ENCODE measurements at places on chromosomes 1 and 21.

DNA sequence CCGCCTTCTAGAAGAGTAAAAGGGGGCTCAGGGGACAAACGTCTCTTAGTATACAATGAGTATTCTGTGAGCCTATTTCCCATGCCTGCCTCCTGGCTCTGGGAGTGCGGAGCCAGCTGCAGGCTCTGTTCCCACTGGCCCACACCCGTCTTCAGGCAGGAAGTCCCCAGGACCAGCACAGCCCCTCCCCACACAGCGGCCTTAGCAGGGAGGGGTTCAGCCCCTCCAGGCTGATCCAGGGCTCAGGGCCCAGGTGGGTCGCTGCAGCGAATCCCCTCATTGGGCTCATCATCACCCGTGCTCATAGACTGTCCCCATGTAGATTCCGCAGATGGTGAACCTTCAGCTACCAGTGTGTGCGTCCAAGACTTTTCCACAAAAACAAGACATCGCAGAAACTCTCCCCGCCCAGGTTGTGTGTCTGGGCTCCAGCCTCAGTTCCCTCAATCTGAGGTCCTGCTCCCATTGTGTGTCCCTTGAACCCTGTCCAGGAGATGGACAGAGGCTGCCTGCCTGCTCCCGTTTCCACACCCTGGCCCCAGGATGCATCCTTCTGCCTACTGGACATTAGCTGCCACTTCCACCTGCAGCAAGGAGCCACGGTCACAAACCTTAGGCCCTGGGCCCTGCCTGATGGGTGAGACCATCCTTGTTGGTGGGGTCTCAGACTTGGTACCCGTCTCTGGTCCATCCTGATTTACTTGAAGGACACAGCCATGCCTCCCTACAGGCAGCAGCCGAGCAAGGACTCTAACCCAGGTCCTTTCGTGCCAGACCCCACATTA, 39.4 kb downstream of the NENF start:
- no peak for DNase-seq

DNA sequence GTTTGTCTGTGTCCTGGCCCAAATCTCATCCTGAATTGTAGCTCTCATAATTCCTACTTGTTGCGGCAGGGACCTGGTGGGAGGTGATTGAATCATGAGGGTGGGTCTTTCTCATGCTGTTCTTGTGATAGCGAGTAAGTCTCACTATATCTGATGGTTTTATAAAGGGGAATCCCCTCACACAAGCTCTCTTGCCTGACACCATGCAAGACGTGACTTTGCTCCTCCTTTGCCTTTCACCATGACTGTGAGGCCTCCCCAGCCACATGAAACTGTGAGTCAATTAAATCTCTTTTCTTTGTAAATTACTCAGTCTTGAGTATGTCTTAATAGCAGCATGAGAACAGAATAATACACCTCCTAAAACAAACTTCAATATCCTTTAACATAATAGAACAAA, 1065.6 kb downstream of the PLA2G4A start:
- no peak for DNase-seq

DNA sequence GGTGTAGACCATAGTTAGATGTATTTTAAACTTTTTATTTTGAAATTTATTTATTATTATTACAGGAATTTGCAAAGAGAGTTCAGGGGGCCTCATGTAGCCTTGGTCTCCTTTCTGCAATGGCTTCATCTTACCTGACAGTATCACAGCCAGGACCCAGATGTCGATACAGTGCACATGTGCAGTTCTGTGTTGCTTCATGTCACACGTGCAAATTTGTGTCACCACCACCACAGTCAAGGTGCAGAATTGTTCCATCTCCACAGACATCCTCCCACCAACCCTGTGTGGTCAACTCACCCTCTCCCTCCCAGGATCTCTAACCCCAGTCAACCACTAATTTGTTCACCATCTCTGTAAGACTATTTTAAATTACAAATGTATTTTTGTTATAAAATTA, 184.5 kb downstream of the CAMTA1 start:
- no peak for DNase-seq

DNA sequence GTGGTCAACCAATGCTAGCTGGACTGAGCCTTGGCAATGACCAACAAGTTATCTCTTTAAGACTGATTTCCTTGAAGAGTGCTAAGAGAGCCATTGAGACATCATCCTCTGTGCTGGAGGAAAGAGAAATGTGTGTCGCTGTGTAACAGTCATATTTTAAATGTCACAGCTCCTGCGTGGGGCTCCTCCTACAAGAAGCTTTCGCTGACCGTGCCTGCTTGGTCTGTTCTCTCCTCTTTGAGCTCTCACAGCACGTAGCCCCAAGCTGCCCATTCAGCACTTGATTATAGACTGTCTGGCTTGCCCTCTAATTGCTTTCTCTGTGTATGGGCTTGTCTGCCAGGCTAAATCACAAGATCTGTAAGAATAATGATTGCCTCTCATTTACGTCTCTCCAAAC, 221.3 kb downstream of the FOXD2 start:
- no peak for DNase-seq

- no peak for DNase-seq
Observed at GRCh38 chr1:209628618-209629299, 23.5 kb downstream of the LAMB3 start.

- no peak for DNase-seq
Observed at GRCh38 chr1:225712391-225712790, 59.5 kb upstream of the ENAH start.

DNA sequence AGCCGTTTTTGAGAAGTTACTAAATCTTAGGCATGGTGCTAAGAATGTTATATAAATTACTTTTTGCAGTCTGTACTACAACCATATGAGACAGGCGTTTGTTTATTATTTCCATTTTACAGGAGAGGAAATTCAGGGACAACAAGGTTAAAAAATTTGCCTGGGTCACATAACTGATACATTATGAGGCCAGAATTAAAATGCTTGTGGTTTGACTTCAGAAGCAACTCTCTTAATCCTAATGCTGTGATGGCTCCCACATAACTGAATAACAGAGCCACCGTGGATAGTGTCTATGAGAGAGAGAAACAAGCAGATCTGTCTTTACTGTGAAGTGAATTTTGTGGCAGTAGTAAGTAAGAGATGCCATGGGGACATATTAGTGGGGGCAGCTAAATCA, 184.9 kb downstream of the NCAM2 start:
- DNase-seq: no peak

GRCh38 chr1:162912061-162912667, 51.2 kb upstream of the CCDC190 start:
- DNase-seq: no peak

Data from GM04503 (cell line).